ENCODE measurements at places on chromosomes 6 and 20.

DNA sequence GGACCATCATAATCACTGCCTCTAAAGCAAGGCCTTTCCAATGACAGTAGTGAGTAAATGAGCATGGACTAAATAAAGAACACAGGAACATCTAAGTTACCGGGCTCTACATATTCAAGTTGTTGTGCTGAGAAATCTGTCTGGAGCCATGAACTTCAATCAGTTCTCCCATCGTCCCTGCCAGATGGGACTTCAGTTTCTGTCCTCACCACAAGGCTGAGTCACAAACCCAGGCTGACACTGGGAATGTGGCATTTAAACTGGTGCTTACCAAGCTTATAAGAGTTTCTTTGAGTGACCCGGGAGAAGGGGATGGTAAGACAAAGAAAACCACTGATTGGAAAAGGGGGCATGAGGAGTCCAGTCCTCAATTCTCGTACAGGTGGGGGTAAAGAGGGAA lies 497.0 kb downstream of the MAFB start:
- DNase-seq = no peak

DNA sequence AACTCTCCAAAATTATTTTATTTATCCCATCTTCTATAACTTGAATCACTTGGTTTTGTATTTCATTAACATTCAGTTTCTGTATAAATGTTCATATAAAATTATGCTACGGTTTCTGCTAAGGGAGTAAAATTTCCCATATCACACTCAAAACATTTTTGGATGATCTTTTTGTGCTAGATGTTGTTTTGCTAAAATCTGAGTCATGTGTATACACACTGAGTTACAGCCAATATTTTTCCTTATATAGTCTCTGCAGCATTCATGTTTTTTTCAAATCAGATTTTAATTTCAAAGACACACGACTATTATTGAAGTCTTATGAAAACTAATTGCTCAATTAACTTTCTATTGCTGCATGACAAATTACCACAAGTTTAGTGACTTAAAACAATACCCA lies 54.3 kb upstream of the SLC2A12 start:
- DNase-seq = no peak

DNA sequence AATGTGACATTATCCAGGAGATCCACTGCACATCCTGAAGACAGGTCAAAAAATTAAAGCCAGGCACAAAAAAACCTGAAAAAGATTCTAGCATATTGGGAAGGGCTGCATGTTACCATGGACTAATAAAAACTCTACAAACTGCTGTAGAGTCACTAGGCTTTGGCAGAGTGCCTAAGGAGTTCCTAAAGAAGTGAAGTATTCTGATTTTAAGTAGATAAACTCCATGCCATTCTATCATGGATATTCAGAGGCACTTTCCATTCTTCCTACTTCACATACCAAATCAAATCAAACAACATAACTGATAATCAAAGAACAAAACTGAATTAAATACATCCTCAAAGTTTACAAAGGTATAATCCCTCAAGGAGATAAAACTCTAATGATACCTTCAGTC lies 3.0 kb upstream of the MBOAT1 start:
- no peak for DNase-seq

- no peak for DNase-seq
Measured at GRCh38 chr6:157990321-157991066, 8.8 kb downstream of the SYNJ2 start.

GRCh38 chr20:16929756-16930155 lies 181.6 kb downstream of the OTOR start:
- no peak for DNase-seq

DNA sequence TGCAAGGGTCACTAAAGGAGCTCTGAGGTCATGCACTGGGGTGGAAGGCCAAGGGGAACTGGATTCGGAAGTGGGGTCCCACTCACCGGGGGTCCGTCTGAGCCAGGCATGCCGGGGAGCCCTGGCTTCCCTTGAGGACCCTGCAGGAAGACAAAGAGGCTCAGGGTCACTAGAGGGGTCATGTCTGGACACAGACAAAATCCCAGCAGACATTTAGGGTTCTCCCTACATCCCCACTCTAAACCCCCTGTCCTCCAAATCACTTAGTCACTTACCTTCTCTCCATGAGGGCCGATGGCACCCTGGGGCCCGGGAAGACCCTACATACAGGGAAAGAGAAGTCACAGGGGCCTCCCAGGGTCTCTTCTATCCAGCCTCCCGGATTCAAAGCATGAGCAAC lies 15.4 kb downstream of the COL11A2 start:
- DNase-seq = no peak

DNA sequence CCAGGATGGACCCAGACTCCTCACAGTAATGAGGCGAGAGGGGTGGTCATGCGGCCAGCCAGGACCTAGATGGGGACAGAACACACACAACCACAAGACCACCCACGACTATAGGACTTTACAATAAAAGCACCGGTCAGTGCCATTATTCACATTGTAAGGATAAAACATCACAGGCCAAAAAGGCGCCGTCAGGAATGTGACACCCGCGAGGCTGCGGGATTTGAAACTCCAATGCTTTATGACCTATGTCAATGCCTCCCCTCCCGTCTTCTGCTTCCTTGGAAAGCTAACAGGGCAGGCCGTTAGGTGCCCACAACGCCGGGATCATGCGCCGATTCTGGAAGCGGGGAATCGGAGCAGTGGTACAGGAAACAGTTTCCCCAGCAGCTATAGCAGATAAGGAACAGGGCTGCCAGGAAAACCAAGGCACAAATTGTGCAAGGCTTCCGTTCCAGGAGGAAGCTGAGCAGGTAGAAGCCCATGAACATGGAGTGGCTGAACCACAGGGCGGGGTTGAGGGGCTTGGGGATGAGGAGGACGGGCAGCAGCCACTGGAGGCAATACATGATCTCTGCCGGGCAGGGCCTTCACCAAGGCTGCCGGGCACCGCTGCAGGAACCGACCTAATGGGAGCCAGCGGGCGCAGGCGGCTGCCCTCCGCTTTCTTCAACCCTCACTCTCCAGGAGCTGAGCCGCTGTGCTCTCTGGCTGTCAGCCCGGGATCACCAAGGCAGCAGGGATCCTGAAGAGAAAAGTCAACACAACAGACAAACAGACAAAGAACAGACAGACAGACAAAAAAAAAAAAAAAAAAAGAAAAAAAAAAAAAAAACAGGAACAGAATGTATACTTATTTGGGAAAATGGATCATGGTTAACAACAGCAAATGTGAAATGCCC lies 2.2 kb upstream of the NNAT start:
- DNase-seq = no peak

GRCh38 chr6:37667050-37667814 lies 30.5 kb downstream of the MDGA1 start:
- no peak for DNase-seq

GRCh38 chr6:6736791-6737654 lies 148.5 kb downstream of the LY86 start:
- peak; percentile 85 for DNase-seq

GRCh38 chr6:45710304-45710821 lies 305.3 kb downstream of the CLIC5 start:
- DNase-seq = no peak

DNA sequence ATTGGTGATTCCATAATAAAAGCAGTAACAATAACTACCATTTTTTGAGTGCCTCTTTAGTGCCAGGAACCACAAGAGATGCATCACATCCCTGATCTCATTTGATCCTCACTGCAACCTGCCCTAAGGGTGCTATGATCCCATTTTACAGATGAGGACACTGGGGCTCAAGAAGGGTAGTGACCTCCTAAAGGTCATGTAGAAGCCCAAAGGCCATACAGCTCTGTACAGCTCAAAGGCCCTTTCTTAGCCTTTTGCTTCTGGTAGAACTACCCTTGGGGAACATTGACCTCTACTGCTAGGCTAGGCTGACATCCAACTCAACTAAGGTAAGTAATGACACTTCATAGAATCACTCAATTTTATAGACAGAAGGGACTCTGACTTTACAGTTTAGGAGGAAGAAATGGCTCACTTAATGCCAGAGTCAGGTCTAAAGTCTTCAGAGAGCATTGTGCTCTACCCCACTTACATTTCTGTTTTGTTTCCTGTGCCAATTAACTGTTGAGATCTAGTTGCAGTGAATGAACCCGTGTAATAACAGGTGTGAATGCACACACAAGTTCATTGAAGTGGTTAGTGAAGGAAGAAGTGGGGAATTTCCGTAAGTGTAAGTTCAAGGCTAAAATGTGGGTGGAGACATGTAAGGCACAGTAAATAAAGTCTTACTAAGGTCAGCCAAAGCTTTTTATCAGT lies 10.7 kb downstream of the SLC9A8 start:
- DNase-seq = no peak

- no peak for DNase-seq
Measured at GRCh38 chr6:85472744-85473143, 22.9 kb downstream of the NT5E start.

DNA sequence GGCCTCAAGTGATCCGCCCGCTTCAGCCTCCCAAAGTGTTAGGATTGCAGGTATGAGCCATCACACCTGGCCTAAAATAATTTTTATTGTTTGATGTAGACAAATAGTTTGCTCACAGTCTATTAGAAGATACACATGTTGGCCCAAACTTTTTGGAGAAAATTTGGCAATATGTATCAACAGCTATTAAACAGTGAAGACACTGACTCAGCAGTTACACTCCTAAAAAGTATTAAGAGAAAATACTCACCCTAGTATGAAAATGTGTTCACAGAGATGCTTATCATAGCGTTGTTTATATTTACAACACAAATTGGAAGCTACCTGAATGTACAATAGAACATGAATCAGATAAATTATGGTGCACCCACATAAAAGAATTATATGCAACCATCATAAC lies 173.1 kb downstream of the WDR27 start:
- no peak for DNase-seq

DNA sequence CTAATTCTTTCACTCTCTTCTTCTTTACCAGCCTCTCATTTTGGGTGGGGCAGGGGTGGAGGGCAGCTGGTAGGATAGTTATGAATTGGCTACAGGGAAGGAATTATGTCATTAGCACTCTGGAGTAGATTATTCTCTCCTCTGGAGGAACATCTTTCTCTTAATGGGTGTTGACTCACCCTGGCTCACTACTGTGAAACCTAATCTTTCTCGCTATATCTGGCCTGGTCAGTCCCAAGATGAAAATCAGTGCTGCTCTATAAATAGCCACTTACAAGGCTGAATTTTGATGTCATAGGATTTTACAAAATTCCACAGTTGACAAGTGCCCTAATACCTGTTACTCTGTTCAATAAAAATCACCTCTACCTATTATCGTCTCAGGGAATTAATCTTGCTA lies 151.3 kb downstream of the COL9A1 start:
- no peak for DNase-seq

DNA sequence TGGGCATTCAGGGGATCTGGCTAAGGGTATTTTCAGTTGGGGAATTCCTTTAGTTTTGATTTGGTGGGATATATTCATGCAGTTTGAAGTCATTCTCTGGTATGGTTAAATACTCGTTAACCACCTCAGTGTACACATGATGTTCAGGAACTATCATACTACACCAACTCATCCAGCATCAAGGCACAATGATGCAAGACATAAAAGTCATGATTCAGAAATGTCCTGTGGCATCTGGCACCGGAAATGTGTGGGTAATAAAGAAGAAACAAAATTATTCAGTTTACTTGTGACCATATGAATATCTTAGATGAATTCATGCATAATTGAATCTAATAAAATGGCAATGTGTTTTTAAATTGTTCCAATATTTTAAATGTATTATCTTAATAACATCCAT lies 129.0 kb upstream of the BMP5 start:
- no peak for DNase-seq

- DNase-seq = no peak
Measured at GRCh38 chr6:23927935-23928334, 198.1 kb upstream of the NRSN1 start.

DNA sequence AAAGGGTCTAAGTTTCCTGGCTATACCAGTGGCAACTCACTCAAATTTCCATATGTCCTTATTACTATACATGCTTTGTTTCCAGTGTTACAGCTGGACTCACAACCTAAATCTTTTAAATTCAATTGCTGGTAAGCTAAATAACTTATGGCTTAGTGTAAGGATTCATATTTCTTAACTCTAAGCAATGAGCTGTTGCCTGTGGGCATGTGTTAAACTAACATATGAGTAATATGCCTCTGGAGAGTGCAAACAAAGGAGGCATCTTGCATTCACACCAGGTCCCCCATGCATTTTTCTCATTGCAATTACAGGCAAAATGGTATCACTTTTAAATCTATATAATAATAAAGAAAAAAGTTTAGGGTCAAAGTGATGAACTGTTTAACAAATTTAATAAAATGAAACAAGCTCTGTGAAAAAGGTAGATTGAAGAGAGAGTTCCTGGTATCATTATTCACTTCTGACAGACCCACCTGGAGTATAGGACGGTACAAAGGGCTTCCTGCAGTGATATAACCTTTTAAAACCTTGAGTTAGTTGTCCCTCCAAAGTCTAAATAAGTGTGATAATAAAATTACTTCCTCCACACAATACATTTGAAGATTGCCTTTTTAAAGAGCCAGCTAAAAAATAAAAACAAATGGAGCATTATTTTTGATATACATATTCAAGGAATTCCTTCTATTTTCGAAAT lies 57.6 kb upstream of the HMGCLL1 start:
- DNase-seq = no peak

DNA sequence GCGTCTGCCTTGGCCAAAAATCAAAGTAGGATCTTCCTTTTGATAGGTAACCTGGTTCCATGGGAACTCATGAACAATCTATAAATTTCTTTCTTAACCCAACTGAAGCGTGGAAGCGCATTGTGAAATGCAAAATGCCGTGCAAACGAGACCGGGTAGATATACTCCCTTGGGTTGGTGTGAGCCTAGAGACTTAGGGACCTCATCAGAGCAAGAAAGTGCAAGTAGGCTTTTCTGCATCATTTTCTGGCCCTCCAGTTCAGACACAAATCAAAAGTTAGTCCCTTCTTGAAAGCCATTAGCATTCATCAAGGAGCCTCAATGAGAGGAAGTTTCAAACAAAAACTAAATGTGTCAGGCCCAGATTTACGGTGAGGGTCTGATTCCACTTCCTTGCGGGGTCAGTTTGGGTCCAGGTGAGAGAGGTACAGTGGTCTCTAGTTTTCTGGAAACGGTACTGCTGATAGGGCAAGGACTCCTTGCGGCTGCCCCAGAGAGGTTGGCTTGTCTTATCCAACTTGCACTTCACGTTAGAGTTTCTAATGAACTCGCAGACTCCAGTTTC lies 5.3 kb upstream of the ZNF184 start:
- DNase-seq = no peak

GRCh38 chr6:101458826-101459225 lies 65.3 kb downstream of the GRIK2 start:
- DNase-seq = no peak

GRCh38 chr6:150770637-150771036 lies 94.9 kb upstream of the MTHFD1L start:
- DNase-seq = no peak

GRCh38 chr6:144019929-144020328 lies 11.9 kb upstream of the PLAGL1 start:
- DNase-seq = no peak

DNA sequence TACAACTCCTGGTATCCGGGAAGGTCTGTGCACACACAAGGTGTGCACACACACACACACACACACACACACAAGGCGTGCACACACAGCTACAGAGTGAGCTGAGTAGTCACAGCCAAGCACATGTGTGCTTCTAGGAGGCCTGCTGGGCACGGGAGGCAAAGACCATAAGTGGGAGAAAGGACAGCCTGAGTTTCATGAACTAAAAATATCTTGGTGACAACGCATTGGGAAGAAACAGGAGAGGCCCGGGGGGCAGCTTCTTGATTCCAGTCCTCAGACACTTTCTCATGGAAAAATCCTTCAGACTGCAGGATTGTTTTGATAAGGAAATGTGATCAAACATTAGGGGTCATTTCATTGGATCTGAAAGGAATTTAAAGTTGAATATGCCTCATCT lies 2.6 kb downstream of the TRAF3IP2 start:
- DNase-seq = no peak

GRCh38 chr6:55953335-55953734 lies 77.9 kb upstream of the BMP5 start:
- no peak for DNase-seq

Measured in iPS-NIHi11 (cell line).